HCT116 (cell line): ENCODE measurements at places on chromosomes 4 and X. TPM values are rescaled to one million over a fixed set of nuclear protein-coding genes. Genes with fewer than 3 reads are reported as not detected.

The SLC16A2 gene
- total RNA-seq, result 0.32 TPM

- no peaks in the 10 kb centered on the region for H3K27me3 ChIP-seq
- H3K27ac ChIP-seq, result no peak overlapping the region
- H3K4me3 ChIP-seq, result no peak overlapping the region
- no peaks in the 10 kb centered on the region for H3K36me3 ChIP-seq
- no peak for DNase-seq
- H3K4me1 ChIP-seq, result no peaks in the 10 kb centered on the region
Observed at GRCh38 chr4:27003642-27004113, 143.0 kb downstream of the STIM2 start.

GRCh38 chr4:156313497-156313896, 359.8 kb upstream of the CTSO start:
- H3K4me3 ChIP-seq, result no peak overlapping the region
- no peak overlapping the region for H3K27ac ChIP-seq
- no peaks in the 10 kb centered on the region for H3K36me3 ChIP-seq
- no peak for DNase-seq
- H3K4me1 ChIP-seq, result no peaks in the 10 kb centered on the region

- DNase-seq, result no peak
- H3K4me1 ChIP-seq, result no peaks in the 10 kb centered on the region
- H3K27me3 ChIP-seq, result no peaks in the 10 kb centered on the region
- H3K27ac ChIP-seq, result no peak overlapping the region
Observed at GRCh38 chr4:158067646-158068045, 105.2 kb downstream of the GASK1B start.
